ENCODE measurements at places on chromosomes 4 and X. TPM values are rescaled to one million over a fixed set of nuclear protein-coding genes. Genes with fewer than 3 reads are reported as not detected.
A peak's percentile ranks its signal among the peaks of the same experiment; 100 is the strongest.

The HHIP gene
- not detected for total RNA-seq

DNA sequence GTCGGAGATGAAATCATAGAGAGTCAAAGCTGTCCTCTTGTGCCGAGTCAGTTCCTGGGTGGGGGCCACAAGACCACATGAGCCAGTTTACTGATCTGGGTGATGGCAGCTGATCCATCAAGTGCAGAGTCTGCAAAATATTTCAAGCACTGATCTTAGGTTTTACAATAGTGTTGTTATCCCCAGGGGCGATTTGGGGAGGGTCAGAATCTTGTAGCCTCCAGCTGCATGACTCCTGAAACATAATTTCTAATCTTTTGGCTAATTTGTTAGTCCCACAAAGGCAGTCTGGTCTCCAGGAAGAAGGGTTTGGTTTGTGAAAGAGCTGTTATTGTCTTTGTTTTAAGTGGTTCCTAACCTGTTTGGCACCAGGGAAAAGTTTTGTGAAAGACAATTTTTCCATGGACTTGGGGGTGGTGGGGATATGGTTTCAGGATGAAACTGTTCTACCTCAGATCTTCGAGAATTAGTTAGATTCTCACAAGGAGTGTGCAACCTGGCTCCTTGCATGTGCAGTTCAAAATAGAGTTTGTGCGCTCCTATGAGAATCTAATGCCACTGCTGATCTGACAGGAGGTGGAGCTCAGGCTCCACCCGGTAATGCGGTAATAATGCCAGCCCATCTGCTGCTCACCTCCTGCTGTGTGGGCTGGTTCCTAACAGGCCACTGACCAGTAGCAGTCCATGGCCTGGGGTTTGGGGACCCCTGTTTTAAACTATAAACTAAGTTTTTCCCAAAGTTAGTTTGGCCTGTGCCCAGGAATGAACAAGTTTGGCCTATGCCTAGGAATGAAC lies 29.2 kb downstream of the METAP1 start:
- peaks cover 26% of the 10 kb centered on the region for H3K36me3 ChIP-seq
- no peak overlapping the region for H3K4me3 ChIP-seq
- peaks cover 63% of the 10 kb centered on the region for H3K4me1 ChIP-seq
- H3K27me3 ChIP-seq, result no peaks in the 10 kb centered on the region
- no peak overlapping the region for H3K27ac ChIP-seq
- DNase-seq, result no peak

DNA sequence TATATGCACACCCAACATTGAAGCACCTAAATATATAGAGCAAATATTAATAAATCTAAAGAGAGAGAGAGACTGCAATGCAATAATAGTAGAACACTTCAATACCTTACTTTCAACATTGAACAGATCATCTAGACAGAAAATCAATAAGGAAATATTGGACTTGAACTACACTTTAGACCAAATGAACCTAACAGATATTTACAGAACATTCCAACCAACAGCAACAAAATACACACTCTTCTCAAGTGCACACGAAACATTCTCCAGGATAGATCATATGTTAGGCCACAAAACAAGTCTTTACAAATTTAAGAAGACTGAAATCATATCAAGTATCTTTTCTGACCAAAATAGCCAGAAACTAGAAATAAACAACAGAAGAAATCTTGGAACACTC lies 66.6 kb downstream of the CD99L2 start:
- peaks cover 26% of the 10 kb centered on the region for H3K36me3 ChIP-seq
- peaks cover 3% of the 10 kb centered on the region for H3K4me1 ChIP-seq
- no peak overlapping the region for H3K27ac ChIP-seq
- DNase-seq, result no peak

GRCh38 chr4:10032625-10033024 lies 11.3 kb upstream of the SLC2A9 start:
- no peak overlapping the region for H3K27ac ChIP-seq
- H3K27me3 ChIP-seq, result peaks cover 5% of the 10 kb centered on the region
- DNase-seq, result no peak
- H3K4me3 ChIP-seq, result no peak overlapping the region

The PRICKLE3 gene
- 25.9 TPM for total RNA-seq

DNA sequence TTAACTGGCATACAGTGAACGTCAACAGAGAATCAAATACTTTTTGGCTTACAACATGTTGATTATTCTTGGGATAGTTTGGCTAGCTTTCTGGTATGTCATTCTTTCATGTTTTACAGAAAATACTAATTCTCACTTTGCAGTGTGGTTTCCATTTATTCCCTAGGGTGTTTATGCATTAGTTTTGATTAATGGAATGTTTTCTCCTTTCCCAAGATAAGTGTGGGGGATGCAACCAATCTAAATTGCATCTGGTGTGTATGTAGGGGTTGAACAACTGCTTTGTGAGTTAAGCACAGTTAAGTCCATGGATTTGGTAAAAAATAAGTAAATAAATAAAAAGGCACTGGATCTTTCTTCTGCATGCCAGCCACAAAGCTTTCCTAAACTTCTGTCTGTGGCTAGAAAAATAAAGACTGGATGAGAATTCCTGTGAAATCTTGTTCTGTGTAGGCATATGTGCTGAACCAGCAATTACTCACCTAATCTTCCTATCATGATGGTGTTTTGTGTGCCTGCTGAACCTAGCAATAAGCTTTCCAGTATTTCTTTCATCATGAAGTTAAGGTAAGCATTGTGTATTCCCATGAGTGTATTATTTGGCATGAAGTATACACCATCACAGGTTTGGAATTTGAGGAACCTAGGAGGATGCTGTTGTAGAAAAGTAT lies 50.6 kb upstream of the TENM3 start:
- H3K4me1 ChIP-seq, result no peaks in the 10 kb centered on the region
- H3K36me3 ChIP-seq, result no peaks in the 10 kb centered on the region
- no peak overlapping the region for H3K27ac ChIP-seq
- H3K27me3 ChIP-seq, result peaks cover 2% of the 10 kb centered on the region
- H3K4me3 ChIP-seq, result no peak overlapping the region

The FGFBP2 gene
- total RNA-seq, result 6.3 TPM

GRCh38 chr4:152900395-152900794 lies 35.7 kb upstream of the FHDC1 start:
- no peak overlapping the region for H3K4me3 ChIP-seq
- no peak for DNase-seq
- peaks cover 6% of the 10 kb centered on the region for H3K36me3 ChIP-seq

DNA sequence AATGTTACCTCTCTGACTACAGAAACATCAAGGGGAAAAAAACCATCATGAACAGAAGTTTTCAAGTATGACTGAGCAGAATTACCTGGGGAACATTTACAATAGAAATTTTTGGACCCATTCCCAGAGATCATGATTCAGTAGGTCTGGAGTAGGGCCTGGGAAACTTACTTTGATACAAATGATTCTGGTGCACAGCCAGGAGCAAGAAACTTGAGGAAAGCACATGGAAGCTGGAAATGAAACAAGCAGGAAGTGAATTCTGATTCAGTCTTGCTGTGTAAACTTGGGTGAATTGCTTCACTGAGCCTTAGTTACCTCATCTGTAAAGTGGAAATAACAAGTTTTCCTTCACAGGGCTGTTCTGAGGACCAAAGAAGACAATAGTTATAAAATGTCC lies 192.5 kb upstream of the TAPT1 start:
- H3K36me3 ChIP-seq, result no peaks in the 10 kb centered on the region
- no peak overlapping the region for H3K4me3 ChIP-seq

- no peak overlapping the region for H3K27ac ChIP-seq
- H3K4me1 ChIP-seq, result peaks cover 13% of the 10 kb centered on the region
- no peak for DNase-seq
- H3K4me3 ChIP-seq, result peak overlapping the region; percentile 71
- H3K36me3 ChIP-seq, result no peaks in the 10 kb centered on the region
- H3K27me3 ChIP-seq, result peaks cover 51% of the 10 kb centered on the region
Observed at GRCh38 chr4:113978561-113979147, 793 bp downstream of the ARSJ start.

DNA sequence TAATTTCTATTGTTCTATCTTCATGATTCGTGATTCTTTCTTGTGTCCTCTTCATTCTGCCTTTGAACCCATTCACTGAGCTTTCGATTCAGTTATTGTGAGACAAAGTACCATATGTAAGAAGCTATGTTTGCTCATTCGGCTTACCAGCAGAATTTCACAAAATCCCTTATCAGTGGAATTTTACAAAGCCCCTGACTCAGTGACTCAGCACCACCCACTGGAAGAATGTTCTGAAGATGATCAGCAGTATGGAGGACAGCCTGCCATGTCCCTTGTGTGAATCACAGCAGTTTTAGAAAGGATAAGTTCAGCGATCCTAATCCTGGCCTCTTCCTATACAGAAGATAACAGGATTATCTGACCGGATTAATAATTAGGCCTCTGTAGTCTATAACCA lies 5.8 kb upstream of the UXT start:
- no peaks in the 10 kb centered on the region for H3K27me3 ChIP-seq
- H3K36me3 ChIP-seq, result peaks cover 7% of the 10 kb centered on the region
- no peak for DNase-seq
- no peak overlapping the region for H3K4me3 ChIP-seq
- H3K4me1 ChIP-seq, result peaks cover 22% of the 10 kb centered on the region

- no peak overlapping the region for H3K27ac ChIP-seq
- no peak overlapping the region for H3K4me3 ChIP-seq
- H3K4me1 ChIP-seq, result peaks cover 2% of the 10 kb centered on the region
- no peak for DNase-seq
- no peaks in the 10 kb centered on the region for H3K27me3 ChIP-seq
Observed at GRCh38 chrX:118679290-118679689, 48.1 kb upstream of the IL13RA1 start.

DNA sequence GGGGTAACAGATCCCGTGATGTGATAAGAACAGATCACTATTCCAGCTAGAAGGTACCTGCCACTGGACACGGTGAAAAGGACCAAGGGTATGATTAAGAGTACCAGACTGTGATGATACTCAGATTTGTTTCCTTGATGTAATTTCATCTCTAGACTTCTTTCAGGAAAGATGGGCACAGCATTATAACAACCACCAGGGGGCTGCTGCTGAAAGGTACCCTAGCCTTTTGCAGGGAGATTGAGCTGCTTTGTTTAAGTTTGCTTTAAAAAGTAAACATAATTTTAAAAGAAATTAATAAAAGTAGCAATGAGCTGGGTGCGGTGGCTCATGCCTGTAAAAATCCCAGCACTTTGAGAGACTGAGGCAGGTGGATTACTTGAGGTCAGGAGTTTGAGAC lies 145.4 kb downstream of the EMCN start:
- no peak overlapping the region for H3K27ac ChIP-seq
- no peak overlapping the region for H3K4me3 ChIP-seq
- H3K4me1 ChIP-seq, result no peaks in the 10 kb centered on the region
- H3K27me3 ChIP-seq, result peaks cover 2% of the 10 kb centered on the region

- no peak for DNase-seq
- no peak overlapping the region for H3K4me3 ChIP-seq
- H3K36me3 ChIP-seq, result no peaks in the 10 kb centered on the region
- no peaks in the 10 kb centered on the region for H3K4me1 ChIP-seq
- H3K27me3 ChIP-seq, result no peaks in the 10 kb centered on the region
Observed at GRCh38 chr4:84767168-84767567, 184.2 kb downstream of the CDS1 start.

The MAGEC2 gene
- not detected for total RNA-seq

DNA sequence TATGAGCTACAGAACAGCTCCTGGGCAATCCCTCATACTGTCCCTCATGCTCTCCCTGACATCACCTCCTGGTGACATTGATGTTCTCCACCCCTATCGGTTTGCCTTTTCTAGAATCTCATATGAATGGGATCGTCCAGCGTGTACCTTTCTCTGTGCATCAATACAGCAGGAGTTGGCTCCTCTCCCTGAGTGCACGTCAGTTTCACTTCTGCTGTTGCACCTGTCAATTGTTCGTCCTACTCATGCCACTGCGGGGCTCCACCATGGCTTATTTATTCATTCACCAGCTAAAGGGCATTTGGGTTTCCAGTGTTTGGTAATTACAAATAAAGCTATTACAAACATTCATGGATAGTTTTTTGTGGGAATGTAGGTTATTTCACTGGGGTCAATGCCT lies 269.1 kb upstream of the ZFP42 start:
- no peak overlapping the region for H3K27ac ChIP-seq
- no peak for DNase-seq
- H3K4me3 ChIP-seq, result no peak overlapping the region
- H3K36me3 ChIP-seq, result no peaks in the 10 kb centered on the region
- no peaks in the 10 kb centered on the region for H3K27me3 ChIP-seq

DNA sequence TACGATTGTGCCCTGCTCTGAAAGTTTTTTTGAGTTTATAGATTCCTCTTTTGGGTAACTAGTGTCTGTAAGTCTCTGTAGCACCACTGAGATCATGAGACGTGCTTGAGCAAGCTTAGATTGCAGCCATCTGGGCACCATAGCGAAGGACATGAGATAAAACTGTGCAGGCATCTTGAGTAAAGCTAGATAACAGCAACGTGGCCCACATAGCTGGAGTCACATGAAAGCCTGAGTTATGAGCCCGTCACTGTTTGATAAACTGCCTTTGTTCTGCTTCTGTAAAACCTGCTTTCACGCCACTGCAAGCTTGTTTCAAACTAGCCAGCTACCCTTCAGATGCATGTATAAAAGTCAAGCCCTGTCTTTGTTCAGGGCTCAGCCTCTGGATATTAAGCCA lies 359.1 kb upstream of the CXorf51A start:
- no peaks in the 10 kb centered on the region for H3K36me3 ChIP-seq
- no peak overlapping the region for H3K4me3 ChIP-seq
- no peak for DNase-seq
- no peaks in the 10 kb centered on the region for H3K27me3 ChIP-seq
- no peak overlapping the region for H3K27ac ChIP-seq

DNA sequence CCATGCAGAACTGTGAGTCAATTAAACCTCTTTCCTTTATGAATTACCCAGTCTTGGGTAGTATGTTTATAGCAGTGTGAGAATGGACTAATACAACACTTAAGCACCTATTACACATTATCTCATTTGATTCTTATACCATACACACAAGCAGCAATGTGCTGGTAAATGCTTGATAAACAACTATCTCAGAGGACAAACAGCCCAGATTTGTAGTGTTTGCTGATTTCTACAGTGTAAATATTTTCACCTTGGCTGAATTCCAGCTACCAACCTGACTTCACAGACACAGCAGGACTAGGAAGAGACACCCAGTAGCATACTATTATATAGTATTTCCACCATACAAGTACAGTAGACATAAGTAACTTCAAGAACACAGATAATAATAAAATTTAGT lies 406.5 kb upstream of the CNKSR2 start:
- H3K27me3 ChIP-seq, result no peaks in the 10 kb centered on the region
- no peak overlapping the region for H3K4me3 ChIP-seq
- no peaks in the 10 kb centered on the region for H3K4me1 ChIP-seq

DNA sequence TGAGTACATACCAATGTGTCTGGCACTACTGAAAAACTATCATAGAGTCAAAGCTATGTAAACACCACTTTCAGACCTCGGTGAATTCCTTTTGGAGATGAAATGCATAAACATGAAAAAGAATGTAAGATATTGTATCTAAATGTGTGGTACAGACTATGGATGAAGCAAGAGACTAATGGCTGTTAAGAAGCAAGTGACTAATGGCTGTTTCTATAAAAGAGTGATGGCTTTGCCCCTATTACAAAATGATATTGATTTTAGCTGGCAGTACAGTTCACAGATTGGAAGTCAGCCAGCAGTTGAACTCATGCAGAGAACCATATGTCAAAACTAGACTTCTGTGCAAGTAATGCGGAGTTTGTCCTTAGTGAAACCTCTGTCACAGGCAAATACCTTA lies 359.3 kb downstream of the GRXCR1 start:
- H3K4me1 ChIP-seq, result no peaks in the 10 kb centered on the region
- no peak overlapping the region for H3K27ac ChIP-seq
- H3K4me3 ChIP-seq, result no peak overlapping the region
- no peaks in the 10 kb centered on the region for H3K27me3 ChIP-seq
- no peak for DNase-seq
- H3K36me3 ChIP-seq, result no peaks in the 10 kb centered on the region

- peak; percentile 39 for DNase-seq
- H3K36me3 ChIP-seq, result no peaks in the 10 kb centered on the region
- no peak overlapping the region for H3K27ac ChIP-seq
- no peak overlapping the region for H3K4me3 ChIP-seq
- no peaks in the 10 kb centered on the region for H3K27me3 ChIP-seq
Observed at GRCh38 chr4:179307297-179308136, 1865.3 kb upstream of the AGA start.

The COL4A6 gene
- not detected for total RNA-seq
